Left cardiac atrium (tissue), 4 donors: ENCODE measurements at places on chromosomes 16 and 17.

- DNase-seq: peak; percentile 62
Measured at GRCh38 chr16:69838489-69838888, 76.4 kb downstream of the WWP2 start.

- peak; percentile 57 for DNase-seq
Measured at GRCh38 chr17:45172541-45173286, 11.0 kb downstream of the HEXIM2 start.

GRCh38 chr16:48609652-48610029 lies 339 bp downstream of the N4BP1 start:
- DNase-seq: peak; percentile 82

DNA sequence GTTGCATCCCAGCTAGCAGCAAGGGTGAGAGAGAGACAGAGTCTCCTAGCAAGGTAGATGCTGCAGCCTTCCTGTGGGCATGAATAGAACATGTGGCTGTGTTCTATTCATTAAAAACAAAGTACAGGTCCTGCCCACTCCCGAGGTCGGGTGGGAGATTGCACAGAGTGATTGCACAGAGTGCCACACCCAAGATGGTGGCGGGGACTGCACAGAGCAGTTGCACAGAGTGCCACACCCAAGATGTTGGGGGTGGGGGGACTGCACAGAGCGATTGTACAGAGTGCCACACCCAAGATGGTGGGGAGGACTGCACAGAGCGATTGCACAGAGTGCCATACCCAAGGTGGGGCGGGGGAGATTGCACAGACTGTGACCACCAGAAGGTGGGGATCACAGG lies 410.8 kb upstream of the EEF2KMT start:
- no peak for DNase-seq

- no peak for DNase-seq
Measured at GRCh38 chr16:28091656-28092055, 28.1 kb upstream of the GSG1L start.

GRCh38 chr17:21199311-21199710 lies 14.7 kb downstream of the TMEM11 start:
- no peak for DNase-seq

- DNase-seq: no peak
Measured at GRCh38 chr17:44229090-44229489, 9.6 kb upstream of the UBTF start.

DNA sequence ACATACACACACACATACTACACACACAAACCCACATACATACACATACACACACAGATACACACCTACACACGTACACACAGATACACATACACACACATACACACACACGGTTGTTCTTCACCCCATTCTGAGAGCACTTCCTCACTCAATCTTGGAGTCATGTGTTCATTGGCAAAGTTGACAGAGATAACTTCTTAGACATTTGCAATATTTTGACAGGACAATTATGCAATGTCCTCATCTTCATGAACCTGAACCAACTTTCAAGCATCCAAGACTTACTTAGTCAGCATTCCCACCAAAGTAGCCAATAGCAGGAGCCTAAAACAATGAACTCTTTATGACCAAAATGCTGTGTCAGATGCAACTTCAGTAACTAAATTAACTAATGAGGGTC lies 77.1 kb upstream of the DNAH17 start:
- no peak for DNase-seq

GRCh38 chr17:82938486-82938872 lies 98.7 kb upstream of the ZNF750 start:
- no peak for DNase-seq

GRCh38 chr16:65531475-65531874 lies 409.6 kb upstream of the CDH11 start:
- DNase-seq: no peak

- DNase-seq: no peak
Measured at GRCh38 chr17:4488989-4489595, 9.6 kb upstream of the SPNS2 start.

DNA sequence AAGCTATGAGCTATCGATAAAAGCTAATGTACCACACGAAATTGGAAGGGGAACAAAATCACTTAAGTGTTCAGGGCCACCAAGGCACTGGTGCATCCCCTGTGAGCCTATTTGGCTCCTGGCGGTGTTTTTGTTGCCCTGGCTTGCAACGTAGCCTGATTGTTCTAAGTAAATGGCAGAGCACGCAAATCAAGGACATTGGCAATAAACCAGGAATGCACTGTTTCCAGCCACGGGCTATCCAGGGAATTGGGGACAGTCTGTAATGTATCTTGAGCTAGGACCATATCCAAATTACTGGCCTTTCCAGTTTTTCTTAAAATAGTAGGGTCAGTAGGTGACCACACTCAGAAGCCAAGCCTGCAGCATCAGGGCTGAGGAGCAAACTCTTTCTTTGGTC lies 734.0 kb downstream of the MAF start:
- no peak for DNase-seq
